MCF 10A (cell line): ENCODE measurements at places on chromosomes 5 and 9.

DNA sequence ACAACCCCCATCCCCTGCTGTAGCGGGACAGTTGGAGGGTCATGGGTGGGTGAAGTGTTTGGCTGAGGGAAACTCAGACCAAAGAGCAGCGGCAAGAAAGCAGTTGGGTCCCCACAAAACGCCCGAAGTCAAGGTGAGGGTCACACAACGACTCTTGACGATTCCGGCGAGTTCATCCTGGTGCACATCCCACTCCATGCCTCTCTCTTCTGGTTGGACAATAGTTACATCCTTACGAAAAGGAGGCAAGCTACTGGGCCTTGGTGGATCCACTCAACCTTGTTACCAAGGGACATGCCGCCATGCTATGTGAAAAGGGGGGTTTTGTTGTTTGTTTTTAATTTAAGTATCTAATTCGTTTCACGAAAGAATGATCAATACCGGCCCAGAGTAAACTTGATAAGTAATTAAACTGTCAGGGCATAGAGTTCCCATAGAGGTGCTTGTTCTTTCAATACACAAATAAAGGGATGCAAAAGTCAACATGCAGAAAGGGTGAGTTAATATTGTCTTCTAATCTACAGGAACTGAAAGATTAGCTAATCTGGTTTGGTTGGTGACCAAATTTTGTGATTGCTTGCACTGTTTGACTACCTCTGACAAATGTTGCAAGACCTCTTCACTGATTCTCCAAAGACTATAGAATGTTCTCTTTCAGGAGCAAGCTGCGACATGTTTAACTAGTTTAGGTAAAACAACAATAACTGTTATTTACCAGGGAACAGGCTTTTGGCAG, 732 bp upstream of the SMIM15 start:
- DNase-seq: peak; percentile 48

- DNase-seq: no peak
Observed at GRCh38 chr9:18980189-18980588, 52.8 kb downstream of the SAXO1 start.

DNA sequence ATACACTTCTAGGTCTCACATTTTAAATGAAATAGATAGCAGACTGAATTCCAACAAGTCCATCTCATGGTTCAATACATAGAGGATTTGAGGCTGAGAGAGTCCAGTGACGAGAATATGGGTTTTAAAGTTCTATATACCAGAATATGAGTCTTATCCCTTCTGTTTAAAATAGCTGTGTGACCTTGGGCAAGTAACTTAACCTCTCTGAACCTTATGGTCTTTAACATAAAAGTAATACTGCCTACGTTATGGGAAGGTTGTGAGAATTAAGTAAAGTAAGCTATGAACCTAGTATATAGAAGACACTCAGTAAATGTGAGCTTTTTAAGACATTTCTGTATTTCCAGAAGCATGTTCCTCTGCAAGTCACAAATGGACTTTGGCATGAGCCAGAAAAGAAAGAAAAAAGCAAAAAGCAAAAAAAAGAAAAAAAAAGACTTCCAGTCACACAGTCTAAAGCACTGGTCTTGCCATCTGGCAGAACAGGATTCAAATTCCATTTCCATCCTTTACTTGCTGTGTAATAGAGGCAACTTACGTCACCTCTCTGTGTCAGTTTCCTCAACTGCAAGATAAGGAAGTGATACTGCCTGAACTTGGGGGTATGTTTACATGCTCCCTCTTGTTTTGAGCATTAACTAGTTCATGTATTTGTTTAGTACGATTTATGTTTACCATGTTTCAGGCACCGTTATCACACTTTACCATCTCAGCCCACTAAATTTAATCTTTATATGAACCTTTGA, 248.2 kb downstream of the TRIM32 start:
- DNase-seq: no peak

DNA sequence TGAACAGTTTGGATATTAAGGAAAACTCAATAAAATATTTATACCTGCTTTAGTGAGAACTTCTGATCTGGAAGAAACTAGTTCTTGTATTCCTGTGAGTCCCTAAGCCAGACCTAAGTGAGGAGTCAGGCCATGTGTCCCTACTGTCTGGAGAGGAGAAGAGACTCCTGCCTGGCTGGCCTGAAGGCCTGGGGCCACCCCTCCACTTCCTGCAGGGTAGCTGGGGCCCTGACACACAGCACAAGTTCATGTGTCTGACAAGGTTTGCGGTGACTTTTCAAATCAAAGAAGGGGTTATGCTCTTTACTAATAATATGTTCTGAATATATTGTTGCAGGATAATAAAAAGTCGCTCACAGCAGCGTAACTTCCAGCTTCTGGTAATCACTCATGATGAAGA, 16.1 kb upstream of the IL13 start:
- no peak for DNase-seq

DNA sequence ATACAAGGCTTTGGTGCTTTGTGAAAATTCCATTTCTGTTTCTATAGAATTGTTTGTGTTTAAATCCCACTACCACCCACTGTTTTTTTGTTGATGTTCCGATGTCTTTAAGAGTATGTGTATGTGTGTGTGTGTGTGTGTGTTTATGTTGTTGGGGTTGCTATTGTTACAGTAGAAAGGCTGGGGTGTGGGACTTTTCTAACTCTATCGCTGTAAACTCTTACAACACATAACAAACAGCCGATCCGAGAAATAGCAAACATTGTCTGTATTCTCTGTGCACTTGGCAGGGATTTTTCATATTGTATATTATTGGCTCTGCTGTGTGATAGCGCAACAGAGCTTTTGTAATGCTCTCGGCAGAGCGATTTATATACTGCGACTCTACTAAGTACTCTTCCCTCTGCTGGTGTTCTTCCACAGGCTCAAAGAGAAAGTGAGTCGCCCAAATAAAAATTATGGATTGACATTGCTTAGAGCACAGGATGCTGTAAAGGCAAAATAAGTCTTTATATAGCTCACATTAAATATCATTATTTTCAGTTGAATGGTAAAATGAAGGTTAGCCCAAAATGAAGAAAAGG, 492.2 kb upstream of the ARRDC3 start:
- DNase-seq: no peak

DNA sequence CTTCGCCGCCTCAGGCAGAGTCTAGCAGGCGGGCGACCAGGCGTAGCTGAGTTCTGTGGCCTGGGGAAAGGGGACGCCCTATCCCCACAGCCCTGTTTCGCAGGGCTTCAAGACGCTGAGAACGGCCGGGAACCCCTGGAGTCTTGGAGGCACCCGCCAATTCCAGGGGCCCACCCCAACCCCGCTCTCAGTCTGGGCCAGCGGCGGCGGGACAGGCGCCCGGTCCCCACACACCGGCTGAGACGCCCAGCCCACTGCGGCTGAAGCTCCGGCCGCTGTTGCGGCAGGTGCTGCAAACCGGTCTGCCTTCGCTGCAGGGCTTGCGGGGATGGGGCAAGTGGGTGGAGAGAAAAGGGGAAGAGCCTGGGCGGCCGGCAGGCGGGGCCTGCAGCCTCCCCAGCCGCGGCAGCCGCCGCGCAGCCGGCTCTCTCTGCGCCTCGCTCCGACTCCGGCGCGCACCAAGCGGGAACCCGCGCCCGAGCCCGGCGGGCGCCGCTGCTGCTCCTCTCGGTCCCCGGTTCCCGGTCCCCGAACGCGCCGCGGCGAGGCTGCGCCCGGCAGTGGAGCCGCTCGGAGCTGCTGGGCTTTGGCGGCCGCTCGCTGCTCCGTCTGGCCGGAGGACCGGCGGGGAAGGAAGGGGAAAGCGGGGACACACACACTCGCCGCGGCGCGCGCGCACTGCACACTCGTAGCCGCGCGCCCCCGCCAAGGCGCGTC, at the start of gene PIP5K1B:
Gene PIP5K1B (plus strand): TSS at position 427 of the 717 bp plus-strand sequence. CDS start 117,375 bp downstream, outside the sequence.
- peak; percentile 26 for DNase-seq

DNA sequence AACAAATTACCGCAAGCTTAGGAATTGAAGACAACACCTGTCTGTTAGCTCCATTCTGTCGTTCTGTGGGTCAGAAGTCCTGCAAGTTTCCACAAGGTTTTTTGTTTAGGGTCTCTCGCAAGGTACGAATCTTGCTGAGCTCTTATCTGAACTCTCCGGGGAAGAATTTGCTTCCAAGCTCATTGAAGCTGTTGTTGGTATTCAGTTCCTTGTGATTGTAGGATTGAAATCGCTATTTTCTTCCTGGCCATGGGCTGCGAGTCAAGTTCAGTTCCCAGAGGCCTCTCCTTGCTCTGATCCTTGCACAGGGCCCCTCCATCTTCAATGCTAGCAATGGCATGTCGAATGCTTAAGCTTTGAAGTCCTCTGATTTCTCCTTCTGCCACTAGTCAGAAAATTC, 53.5 kb upstream of the CNTLN start:
- DNase-seq: no peak

- no peak for DNase-seq
Observed at GRCh38 chr9:37302277-37302676, 120.2 kb upstream of the GRHPR start.

DNA sequence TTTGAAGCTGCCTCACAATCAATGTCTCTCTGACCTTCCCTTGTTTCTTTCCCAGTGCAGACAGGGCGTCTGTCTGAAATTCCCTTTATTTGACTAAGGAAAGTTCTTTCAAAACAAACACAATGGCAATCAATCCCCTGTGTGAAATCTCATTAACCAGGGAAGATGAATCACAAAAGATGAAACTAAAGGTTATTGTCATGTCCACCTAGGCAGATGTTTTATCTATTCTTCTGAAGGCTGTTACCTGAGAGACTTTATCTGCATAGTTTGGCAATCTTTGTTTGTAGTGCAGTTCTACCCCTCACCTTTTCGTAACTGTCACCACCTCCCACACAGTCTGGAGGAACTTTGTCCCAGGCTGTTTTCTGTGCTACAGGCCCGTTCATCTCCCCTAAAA, 217.5 kb upstream of the RIOK2 start:
- DNase-seq: no peak

GRCh38 chr5:33531037-33531298, 90.2 kb downstream of the TARS1 start:
- no peak for DNase-seq

DNA sequence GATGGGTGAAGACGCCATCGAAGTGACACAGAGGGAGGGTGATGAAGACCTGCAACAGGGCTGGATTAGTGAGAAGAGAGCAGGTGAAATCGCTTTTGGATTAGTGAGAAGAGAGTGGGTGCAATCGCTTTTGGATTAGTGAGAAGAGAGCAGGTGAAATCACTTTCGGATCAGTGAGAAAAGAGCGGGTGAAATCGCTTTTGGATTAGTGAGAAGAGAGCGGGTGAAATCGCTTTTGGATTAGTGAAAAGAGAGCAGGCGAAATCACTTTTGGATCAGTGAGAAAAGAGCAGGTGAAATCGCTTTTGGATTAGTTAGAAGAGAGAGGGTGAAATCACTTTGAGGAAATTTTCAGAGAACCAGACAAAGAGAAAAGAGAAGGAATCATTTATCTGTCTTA, 67.2 kb upstream of the TRIO start:
- DNase-seq: no peak

GRCh38 chr5:134902071-134902801, 2.7 kb upstream of the PCBD2 start:
- DNase-seq: no peak

DNA sequence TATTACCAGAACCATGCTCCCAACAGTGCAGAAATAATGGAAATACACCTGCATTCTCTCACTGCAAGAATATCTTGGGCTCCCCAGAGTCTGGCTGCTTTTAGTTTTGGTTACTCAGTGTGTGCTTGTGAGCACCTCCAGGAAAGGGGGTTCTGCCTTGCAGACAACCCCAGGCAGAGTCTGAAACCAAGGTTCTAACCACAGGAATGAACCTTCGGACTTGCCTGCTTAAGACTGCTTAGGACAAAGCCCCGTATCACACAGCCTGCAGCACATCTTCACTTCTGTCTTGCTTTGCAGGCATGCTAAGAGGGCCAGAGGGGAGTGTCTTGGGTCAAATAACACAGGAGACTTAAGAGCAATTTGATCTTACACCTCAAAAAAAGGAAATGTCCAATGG, 94.8 kb upstream of the SPATA31C2 start:
- DNase-seq: no peak

DNA sequence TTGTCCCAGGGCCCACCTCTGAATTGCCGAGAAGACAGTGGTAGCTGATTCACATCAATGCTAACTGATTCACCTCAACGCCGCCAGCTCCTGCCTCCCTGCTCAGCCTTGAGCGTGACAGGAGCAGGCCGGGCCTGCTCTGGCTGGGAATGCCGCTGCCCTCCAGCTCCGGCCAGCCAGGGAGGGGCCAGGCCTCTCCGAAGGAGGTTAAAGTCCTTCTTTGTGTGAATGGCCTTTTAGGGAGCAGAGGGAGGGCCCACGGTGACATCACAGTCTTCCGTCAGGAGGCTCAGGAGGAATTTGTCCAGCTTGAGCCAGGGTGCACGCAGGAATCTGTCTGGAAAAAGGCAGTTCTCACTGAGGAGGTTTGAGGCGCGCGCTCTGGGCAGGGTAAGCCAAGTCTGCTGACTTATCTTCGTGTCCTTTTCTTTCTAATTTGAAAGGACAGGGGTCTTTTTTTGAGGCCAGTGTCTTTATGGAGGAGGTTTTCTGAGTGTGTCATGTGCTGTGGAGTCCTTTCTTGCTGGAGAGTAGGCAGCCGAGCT, 82.7 kb downstream of the C9orf152 start:
- peak; percentile 81 for DNase-seq

DNA sequence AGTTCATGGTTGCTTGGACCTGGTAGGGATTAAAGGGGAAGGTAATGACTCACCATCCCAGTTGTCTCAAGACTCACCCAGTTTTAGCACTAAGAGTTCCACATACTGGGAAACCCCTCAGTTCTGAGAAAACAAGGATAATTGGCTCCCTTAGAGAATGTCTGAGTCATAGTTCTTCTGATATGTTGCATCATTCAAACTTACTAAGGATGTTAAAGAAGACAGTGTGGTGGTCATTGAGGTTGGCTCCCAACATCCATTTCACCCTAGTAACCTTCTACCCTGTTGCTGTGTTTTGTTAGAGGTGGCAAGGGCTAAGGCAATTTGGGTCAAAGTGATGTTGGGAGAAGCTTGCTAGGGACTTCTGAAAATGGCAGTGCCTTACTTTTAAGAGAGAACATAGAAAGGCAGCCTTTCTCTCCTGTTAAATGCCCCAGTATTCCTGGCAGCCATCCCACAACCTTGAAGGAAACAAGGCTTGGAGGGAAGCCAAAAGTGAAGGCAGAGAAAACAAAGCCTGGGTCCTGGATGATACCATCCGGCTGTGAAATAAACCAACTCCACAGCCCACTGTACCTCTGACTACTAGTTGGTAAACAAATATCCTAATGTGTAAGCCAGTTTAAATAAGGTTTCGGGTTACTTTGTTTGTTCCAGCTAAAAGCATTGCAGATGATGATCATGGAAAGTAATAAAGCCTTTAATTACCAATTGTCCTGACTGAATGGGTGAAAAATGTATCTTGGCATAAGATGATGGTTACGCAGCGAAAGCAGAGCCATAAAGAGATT, 80.4 kb upstream of the ADAMTSL1 start:
- peak; percentile 99 for DNase-seq
